Lung (tissue), 17 donors: ENCODE measurements at places on chromosomes 7 and 10. TPM values are rescaled to one million over a fixed set of nuclear protein-coding genes. Genes with fewer than 3 reads are reported as not detected.

DNAJB12 gene
- 38.7 TPM for total RNA-seq

SH2D4B gene
- total RNA-seq: 0.12 TPM

HKDC1 gene
- 1.5 TPM for total RNA-seq

MYO1G gene
- total RNA-seq: 11.9 TPM

FOXI2 gene
- 0.15 TPM for total RNA-seq

FAM241B gene
- total RNA-seq: 1.5 TPM

- no peak overlapping the region for H3K27ac ChIP-seq
- H3K36me3 ChIP-seq: no peaks in the 10 kb centered on the region
- H3K4me1 ChIP-seq: peaks cover 2% of the 10 kb centered on the region
- no peak overlapping the region for H3K4me3 ChIP-seq
- peak; percentile 43 for DNase-seq
Observed at GRCh38 chr10:4111643-4112042, 326.6 kb upstream of the KLF6 start.

GRCh38 chr7:130232209-130232608, 24.5 kb downstream of the SSMEM1 start:
- DNase-seq: no peak
- H3K4me3 ChIP-seq: no peak overlapping the region
- H3K4me1 ChIP-seq: no peaks in the 10 kb centered on the region
- H3K36me3 ChIP-seq: no peaks in the 10 kb centered on the region

GRCh38 chr10:33336582-33337325, 2.3 kb upstream of the NRP1 start:
- peaks cover 4% of the 10 kb centered on the region for H3K4me1 ChIP-seq
- H3K27ac ChIP-seq: peak overlapping the region; percentile 86
- H3K4me3 ChIP-seq: peak overlapping the region; percentile 40

- H3K36me3 ChIP-seq: no peaks in the 10 kb centered on the region
- H3K4me1 ChIP-seq: no peaks in the 10 kb centered on the region
- H3K4me3 ChIP-seq: no peak overlapping the region
- no peak overlapping the region for H3K27ac ChIP-seq
- no peaks in the 10 kb centered on the region for H3K27me3 ChIP-seq
Observed at GRCh38 chr10:123519861-123520260, 146.3 kb upstream of the GPR26 start.

DNA sequence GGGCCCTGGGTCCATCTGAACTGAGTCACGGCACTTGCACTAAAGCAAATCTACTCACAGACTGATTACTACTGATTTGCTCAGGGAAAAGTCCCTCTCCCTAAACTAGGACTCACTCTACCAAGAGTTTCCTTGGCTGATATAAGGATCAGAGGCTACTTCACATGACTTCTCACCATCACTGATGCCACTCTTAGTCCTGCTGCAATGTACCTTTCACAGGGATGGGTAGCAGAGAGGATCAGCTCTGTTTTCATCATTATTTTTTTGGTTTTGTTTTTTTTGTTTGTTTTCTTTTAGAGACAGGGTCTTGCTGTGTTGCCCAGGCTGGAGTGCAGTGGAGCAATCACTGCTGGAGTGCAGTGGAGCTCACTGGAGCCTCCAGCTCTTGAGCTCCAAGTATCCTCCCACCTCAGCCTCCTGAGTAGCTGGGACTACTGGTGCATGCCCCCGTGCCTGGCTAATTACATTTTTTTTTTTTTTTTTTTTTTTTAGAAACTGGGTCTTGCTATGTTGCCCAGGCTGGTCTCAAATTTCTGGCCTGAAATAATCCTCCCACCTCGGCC, 200.6 kb downstream of the JCAD start:
- H3K4me1 ChIP-seq: no peaks in the 10 kb centered on the region
- no peak overlapping the region for H3K27ac ChIP-seq
- H3K27me3 ChIP-seq: no peaks in the 10 kb centered on the region
- no peaks in the 10 kb centered on the region for H3K36me3 ChIP-seq

DNA sequence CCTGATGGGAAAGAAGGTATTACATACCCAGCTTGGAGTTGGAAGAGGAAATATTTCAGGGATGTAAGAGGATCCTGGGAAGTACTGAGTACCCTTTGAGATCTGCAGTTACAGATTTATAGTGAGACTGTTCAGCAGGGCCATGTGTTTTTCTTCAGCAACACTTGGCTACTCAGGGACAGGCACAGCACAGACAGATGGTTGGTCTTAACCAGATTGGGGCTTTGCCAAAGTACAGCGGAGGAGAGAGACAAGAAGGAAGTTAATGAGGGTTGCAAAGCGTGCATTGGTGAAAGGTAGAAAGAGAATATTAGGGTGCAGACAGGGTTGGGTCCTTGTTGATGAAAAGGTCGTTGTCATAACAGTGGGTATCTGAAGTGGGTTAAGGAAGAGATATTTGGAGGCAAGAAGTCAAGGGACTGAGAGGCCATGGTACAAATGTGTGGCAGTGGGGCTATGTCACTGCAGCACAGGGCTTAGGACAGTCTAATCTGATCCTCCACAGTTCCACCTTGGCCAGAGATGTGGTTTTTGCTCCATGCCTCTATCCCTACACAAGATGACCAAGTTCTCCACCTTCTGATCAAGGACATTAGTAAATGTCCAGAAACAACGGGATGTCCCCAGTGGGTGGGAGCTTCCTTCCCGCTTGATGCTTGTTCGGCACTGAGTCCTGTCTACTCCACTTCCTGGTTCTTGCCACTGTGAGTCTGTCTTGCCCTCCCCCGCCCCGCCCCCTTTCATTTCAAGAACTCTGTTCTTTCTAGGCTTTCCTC, 18.9 kb upstream of the DNAJC1 start:
- no peaks in the 10 kb centered on the region for H3K36me3 ChIP-seq
- H3K4me1 ChIP-seq: no peaks in the 10 kb centered on the region
- H3K27me3 ChIP-seq: no peaks in the 10 kb centered on the region
- H3K27ac ChIP-seq: no peak overlapping the region
- peak; percentile 98 for DNase-seq
- H3K4me3 ChIP-seq: no peak overlapping the region

DNA sequence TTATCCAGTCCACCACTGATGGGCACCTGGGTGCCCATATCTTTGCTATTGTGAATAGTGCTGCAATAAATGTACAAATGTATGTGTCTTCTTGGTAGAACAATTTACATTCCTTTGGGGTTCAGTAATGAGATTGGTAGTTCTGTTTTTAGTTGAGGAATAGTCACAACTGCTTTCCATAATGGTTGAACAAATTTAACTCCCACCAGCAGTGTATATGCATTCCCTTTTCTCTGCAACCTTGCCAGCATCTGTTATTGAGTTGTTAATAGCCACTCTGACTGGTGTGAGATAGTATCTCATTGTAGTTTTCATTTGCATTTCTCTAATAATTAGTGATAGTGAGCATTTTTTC, 27.8 kb downstream of the COA1 start:
- no peak for DNase-seq
- no peak overlapping the region for H3K27ac ChIP-seq
- H3K4me3 ChIP-seq: no peak overlapping the region
- H3K27me3 ChIP-seq: no peaks in the 10 kb centered on the region

DNA sequence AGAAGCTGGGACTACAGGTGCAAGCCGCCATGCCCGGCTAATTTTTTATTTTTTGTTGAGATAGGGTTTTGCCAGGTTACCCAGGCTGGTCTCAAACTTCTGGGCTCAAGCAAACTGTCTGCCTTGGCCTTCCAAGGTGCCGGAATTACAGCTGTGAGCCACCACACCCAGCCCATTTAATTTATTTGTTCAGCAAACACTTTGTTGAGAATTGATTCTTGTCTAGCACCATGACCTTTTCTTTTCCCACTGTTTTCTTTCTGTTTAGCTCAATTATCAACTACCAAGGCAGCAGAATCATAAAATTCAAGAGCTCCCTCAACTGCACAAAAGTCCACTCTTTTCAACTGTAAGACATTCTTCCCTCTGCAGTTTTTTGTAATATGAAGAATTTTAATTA, 47.8 kb upstream of the PARD3 start:
- H3K4me1 ChIP-seq: no peaks in the 10 kb centered on the region
- no peak overlapping the region for H3K4me3 ChIP-seq
- DNase-seq: no peak
- H3K36me3 ChIP-seq: no peaks in the 10 kb centered on the region

DNA sequence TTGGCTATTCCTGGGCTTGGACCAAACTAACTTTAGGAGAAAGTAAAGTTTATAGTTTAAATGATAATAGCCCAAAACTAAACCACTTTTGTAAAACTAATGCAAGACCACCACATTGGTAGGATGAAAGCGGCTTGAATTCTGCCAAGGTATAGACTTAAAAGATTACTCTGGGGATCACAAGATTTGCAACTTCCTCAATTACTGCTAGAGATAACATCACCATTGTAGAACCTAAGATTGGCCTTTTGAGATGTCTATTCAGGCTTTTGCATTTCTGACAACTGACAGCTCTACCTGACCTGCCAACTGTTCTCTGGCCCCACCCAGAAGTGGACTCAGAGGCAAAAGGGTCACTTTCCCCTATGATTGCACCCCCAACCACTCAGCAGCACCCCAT, 162.4 kb downstream of the TNS3 start:
- no peaks in the 10 kb centered on the region for H3K27me3 ChIP-seq
- H3K27ac ChIP-seq: no peak overlapping the region
- no peak for DNase-seq
- no peak overlapping the region for H3K4me3 ChIP-seq

GRCh38 chr7:76427635-76428034, 2.9 kb downstream of the ZP3 start:
- H3K27me3 ChIP-seq: peaks cover 3% of the 10 kb centered on the region
- DNase-seq: no peak
- no peak overlapping the region for H3K27ac ChIP-seq
- H3K36me3 ChIP-seq: no peaks in the 10 kb centered on the region
- no peak overlapping the region for H3K4me3 ChIP-seq

DNA sequence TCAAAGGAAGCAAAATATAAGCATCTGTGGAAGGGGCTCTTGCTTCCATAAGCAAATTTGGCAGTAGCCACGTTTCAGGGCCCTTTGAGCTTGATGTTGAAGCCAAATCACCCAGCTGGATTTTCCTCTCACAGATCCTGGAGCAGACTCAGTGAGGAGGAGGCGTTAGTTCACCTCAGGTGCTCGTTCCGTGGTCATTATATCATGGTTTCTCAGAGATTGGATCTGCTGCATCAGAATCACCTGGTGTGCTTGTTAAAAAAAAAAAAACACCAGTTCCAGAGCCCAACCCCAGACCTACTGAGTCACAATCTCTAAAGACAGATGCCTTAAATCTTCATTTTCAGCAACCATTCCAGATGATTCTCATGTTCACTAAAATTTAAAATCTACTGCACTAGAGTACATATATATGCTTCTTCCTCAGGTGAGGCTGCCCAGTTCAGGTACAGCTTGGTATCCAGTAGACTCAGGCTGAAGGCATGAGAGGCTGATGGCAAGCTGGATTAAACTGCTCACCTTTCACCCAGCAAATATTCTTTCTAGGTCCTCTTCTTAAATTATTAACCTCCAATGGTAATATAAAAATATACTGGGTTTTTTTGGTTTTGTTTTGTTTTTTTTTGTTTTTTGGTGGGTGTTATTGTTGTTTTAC, 24.9 kb downstream of the TFAM start:
- no peak overlapping the region for H3K27ac ChIP-seq
- H3K27me3 ChIP-seq: no peaks in the 10 kb centered on the region
- H3K4me3 ChIP-seq: no peak overlapping the region
- H3K36me3 ChIP-seq: no peaks in the 10 kb centered on the region
- H3K4me1 ChIP-seq: no peaks in the 10 kb centered on the region

DNA sequence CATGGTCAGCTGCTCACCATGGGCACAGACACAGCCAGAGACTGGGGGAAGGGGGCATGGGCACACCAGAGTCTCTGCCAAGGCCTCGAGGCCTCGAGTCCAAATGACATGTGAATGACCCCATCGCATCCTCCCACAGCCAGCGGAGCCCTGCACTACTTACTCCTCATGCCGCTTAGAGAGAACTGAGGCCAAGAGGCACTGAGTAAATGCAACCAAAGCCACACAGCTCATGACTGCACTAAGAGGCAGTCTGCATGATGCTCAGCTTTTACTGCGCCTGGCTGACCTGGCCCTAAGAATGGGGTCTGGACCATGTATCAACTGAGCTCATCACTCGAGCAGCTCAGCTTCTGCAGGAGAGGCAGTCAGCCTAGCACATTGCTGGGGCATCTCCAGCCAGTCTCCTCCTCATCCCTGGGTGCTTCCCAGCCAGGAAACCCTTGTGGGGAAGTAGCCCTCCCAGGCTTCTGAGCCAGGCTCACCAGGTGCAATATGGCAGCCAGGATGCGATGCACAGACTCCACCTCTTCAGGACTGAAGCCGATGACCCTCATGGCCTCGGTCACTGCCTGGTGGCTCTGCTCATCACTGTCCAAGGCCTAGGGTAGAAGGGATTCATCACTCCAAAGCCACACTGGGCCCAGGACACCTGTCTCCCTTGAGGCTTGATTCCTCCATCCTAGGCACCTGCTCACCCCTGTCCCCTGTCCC, 7.5 kb downstream of the MYO1G start:
- no peaks in the 10 kb centered on the region for H3K27me3 ChIP-seq
- H3K27ac ChIP-seq: no peak overlapping the region
- no peaks in the 10 kb centered on the region for H3K4me1 ChIP-seq
- peaks cover 22% of the 10 kb centered on the region for H3K36me3 ChIP-seq
- no peak for DNase-seq

DNA sequence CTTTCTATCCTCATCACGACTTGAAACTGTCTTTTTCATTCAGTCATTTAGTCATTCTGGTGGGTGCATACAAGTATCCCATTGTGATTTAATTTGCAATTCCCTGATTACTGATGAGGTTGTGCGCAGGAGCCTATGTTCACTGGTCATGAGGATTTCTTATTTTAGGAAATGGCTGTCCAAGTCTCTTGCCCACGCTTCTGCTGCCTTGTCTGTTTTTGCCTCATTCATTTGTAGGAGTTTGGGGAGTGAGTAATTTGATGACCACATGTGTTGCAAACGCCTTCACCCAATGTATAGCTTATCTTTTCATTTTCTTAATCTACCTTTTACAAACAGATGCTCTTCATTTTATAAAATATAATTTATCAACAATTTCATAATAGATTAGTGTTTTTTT, 127.3 kb downstream of the ARHGAP22 start:
- no peak for DNase-seq
- H3K4me1 ChIP-seq: no peaks in the 10 kb centered on the region
- no peak overlapping the region for H3K4me3 ChIP-seq
- no peaks in the 10 kb centered on the region for H3K27me3 ChIP-seq
- H3K27ac ChIP-seq: no peak overlapping the region

- DNase-seq: peak; percentile 23
- no peaks in the 10 kb centered on the region for H3K4me1 ChIP-seq
- H3K27me3 ChIP-seq: no peaks in the 10 kb centered on the region
- H3K4me3 ChIP-seq: no peak overlapping the region
- no peak overlapping the region for H3K27ac ChIP-seq
Observed at GRCh38 chr7:72183835-72184234, 228.3 kb downstream of the CALN1 start.

- no peaks in the 10 kb centered on the region for H3K27me3 ChIP-seq
- DNase-seq: peak; percentile 91
- no peaks in the 10 kb centered on the region for H3K36me3 ChIP-seq
Observed at GRCh38 chr7:28020302-28020940, 160.2 kb downstream of the JAZF1 start.
